SK-N-SH (cell line): ENCODE measurements at places on chromosomes 6 and 20. TPM values are rescaled to one million over a fixed set of nuclear protein-coding genes. Genes with fewer than 3 reads are reported as not detected.

Gene GCNT2
- polyA plus RNA-seq, result 0.13 and 0.29 TPM in 2 replicates

Gene OPRM1
- 0.15 and 1.0 TPM in 2 replicates for polyA plus RNA-seq

Gene TEAD3
- 5.2 and 7.1 TPM in 2 replicates for polyA plus RNA-seq

Gene STMND1
- polyA plus RNA-seq, result not detected in 2 replicates

Gene APMAP
- polyA plus RNA-seq, result 107 and 115 TPM in 2 replicates

Gene TMC2
- not detected in 2 replicates for polyA plus RNA-seq

Gene RBPJL
- not detected in 2 replicates for polyA plus RNA-seq

Gene SSTR4
- polyA plus RNA-seq, result not detected in 2 replicates

Gene GRM1
- polyA plus RNA-seq, result 0.03 and 0.05 TPM in 2 replicates

Gene ERVFRD-1
- polyA plus RNA-seq, result not detected in 2 replicates

DNA sequence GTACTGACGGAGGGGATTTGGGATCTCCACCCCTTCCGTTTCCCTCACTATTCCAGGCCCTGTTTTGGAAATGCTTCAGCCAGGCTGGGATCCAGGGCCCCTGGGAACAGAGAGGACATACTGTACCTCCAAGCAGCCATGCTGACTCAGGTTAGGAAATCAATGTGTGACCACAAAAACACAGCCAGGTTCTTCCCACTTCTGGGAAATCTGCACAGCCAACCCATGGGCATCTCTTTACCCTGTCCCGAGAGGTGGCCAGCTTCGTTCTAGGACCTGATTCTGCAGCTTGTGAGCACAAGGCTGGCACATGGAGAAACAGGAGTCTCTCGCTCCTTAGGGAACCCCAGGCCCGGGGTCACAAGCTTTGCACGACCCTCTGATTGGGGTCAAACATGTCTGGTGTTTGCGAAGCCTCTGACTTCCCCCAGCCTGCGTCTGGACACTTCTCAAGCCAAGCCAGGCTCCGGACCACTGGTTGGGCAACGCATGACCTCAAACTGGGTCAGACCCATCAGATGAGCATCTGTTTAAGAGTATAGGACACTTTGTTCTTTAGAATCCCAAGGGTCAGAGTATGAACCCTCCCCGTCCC lies 8.3 kb upstream of the TTPAL start:
- peak; percentile 19 for DNase-seq

DNA sequence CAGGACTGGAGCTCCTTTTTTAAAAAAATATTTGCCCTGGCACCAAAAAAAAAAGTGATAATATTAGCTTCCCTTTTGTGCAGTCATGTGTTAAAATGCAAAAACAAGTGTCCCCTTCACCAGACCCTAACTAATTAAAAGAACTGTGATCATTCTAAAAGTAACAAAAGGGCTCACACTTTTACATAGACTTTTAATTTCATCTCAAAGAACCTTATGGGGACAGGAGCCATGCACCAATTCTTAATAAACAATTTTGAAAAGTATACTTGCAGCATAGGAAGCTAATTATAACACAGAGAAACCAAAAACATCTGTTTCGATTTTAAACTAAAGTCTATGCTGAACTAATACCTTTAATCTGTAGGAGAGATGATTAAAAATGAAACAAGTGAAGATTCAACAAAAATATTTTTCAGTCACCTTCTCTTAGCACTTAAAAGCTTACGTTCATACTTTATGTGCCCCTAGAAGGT lies 17.3 kb downstream of the STX7 start:
- no peak for DNase-seq

GRCh38 chr6:5930143-5930770 lies 76.5 kb downstream of the NRN1 start:
- no peak for DNase-seq

DNA sequence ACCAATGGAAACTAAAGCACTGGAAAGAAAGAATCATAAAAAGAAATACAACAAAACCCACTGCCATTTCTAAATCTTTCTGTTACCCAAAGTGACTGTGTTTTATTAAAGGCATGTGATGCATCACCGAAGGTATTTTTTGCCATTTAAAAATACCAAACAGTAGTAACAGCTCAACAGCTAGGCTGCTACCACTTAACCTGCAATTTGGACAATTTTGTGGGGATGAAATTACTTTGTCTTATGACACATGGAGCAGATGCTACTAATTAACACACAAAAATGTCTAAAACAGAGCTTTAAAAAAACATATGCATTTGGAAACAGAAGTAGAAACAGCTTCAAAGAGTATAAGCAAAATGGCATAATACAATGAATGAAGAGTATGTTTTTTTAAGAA lies 97.4 kb downstream of the ATXN1 start:
- DNase-seq, result no peak

GRCh38 chr6:72418495-72418894 lies 203.4 kb upstream of the KCNQ5 start:
- no peak for DNase-seq

DNA sequence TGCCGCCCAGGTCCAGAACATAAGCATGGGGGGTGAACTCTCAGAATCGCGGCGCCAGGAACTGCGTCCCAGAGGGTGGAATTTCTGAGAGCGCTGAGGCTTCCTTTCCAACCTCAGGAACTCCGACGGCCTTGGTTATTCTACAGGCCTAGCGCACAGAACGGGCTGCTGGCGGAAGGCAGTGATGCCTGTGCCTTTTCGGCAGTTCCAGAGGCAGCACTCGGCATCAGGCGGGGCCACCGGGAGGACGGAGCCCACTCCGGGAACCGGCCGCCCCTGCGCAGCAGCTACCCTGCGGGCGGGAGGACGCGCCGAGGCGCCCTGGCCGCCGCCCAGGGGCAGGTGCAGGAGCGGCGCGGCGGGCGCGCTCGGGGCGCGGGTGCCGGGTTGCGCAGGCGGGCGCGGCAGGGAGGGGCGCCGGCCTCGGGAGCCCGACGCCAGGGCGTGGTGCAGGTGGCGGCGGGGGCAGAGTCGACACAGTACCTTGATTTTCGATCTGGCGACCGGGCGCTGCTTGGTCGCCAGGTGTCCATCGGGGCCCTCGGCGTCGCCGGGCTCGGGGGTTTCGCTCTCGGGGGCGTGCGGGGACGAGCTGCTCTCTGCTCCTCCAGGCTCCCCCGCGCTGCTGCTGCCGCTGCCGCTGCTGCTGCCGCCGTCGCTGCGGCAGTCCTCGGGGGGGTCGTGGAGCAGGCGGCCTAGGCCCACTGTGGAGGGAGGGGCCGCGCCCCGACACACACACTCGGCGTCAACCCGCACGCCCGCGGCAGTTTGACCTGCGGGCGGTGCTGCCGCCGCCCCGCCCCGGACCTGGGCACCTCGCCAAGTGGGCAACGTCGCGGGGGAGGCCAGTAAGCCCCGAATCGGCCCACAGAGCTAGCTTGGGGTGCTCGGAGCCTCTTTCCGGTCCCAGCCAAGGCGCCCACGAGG lies 1.3 kb downstream of the OVOL2 start:
- DNase-seq, result peak; percentile 56

DNA sequence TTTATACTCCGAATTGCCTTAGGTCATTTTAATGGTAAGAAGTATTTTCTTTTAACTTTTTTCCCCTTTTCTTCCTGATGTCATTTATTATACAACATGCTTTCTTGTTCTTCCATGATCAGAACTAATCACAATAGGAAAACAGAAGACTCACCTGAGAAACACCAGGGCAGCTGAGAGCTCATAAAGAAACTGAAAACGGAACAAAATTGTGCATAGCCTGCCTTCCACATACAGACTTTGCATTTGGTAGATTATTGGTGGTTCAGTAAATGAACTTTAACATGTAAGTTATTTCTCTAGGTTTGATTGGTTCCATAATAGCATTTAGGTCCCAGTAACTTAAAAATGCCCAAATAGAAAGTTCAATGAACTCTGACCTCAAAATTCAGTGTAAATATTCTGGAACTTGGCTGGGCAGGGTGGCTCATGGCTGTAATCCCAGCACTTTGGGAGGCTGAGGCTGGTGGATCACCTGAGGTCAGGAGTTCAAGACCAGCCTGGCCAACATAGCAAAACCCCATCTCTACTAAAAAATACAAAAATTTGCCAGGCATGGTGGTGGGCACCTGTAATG lies 161.1 kb upstream of the DTNBP1 start:
- no peak for DNase-seq

GRCh38 chr6:53134601-53135235 lies 13.9 kb downstream of the GCM1 start:
- no peak for DNase-seq

DNA sequence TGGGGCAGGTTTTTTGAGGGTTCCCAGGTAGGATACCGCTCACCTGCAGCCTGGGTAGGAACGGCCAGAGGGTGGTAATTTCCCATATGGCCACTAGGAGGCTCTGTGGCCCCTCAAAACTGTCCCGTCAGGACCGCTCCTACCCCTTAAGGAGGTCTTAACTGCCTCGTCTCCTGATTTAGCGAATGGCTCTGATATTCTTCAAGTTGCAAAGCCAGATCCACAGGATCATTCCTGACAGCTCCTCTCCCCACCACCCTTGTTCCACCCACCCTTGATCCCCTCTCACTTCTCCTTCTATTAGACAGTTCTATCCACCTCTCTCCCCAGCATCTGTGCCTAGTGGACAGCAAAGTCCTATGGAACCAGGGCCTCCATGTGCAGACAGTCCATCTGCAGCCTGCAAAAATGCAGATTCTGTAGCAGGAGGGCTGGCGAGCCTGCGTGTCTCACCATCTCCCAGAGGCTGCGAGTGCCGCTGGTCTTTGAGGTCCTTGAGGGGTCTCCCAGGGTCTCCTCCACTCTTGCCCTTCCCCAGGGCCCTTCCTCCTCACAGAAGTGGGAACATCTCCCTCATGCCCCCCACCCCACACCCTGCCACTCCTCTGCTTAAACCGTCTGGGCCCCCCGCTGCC lies 34.3 kb upstream of the ZBP1 start:
- DNase-seq, result peak; percentile 93

DNA sequence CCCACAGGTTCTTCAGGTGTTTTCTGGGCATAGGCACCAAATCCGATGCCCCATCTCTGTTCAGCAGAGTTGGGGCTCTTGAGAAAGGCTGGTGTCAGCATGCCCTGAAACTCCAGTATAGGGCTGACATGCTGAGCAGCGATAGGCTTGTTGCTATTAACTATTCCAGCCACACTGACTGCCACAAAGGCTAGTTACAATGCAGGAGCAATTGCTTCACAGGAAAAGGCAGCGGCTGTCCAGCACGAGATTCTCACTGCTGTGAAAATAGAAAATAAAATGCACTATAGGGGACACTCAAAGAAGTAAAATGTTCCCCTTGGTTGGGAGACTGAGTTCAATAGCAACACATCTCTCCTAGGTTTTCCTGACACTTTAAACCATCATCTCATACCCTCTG lies 112.4 kb downstream of the BFSP1 start:
- no peak for DNase-seq

DNA sequence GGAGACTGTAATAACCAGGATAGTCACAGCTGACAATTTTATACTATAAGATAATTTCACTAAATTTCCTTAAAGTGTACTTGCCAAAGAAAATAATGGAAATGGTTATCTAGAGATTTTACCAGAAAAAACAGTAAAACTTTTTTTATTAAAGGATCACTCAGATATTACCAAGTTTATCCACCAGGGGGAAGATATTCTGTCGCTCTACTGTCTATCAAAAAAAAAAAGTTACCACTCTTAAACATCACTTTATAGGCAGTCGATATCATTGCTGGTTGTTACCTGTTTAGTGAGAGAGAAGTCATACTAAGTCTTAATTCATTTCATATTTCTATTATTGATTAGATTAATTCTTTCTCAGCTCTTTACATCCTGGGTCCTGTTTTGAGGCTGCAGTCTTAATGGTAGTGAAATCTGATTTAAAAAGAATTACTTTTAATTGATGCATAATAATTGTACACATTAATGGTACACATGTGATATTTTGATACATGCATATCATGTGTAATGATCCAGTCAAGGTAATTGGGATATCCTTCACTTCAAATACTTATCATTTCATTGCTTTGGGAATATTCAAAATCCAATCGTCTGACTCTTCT lies 18.9 kb downstream of the L3MBTL3 start:
- DNase-seq, result peak; percentile 4

GRCh38 chr6:73823832-73824231 lies 127.8 kb downstream of the CD109 start:
- DNase-seq, result no peak

DNA sequence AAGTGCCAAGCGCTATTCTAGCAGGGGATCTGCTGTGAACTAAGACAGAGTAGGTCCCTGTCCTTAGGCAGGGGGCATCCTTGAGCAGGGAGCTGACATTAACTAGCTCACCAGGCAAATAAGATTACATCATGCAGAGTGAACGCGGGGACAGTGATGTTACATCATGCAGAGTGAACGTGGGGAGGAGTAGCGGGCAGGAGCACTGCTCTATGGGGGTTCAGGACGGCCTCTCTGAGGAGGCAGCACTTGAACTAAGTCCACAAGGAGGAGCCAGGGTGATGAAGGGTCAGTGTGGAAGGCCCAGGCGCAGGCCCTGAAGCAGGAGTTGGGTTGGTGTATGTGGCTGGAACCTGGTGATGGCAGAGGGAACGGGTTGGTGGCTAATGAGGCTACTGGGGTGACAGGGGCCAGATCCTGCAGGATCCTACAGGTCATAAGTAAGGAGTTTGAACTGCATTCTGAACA lies 38.7 kb downstream of the KAT14 start:
- DNase-seq, result no peak

- no peak for DNase-seq
Measured at GRCh38 chr6:109308018-109308492, 74.2 kb downstream of the CD164 start.

DNA sequence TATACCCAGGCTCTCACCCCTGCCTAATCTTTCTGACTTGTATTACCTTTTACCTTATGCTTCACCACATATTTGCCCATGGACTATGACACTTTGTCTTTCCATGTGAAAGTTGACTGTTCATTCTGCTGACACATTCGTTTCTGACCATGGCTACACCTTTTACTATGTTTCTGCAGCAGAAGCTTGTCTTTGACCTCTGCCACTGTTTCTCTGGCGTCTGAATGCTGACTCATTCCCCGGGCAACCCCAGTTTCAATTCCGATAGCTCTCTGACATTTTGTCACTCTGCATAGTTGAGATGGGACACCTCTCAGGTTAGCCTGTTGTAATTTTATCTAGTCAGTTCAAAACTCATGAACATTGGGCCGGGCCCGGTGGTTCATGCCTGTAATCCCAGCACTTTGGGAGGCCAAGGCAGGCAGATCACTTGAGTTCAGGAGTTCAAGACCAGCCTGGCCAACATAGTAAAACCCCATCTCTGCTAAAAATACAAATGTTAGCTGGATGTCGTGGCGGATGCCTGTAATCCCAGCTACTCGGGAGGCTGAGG lies 50.7 kb downstream of the SLC26A8 start:
- no peak for DNase-seq

- peak; percentile 11 for DNase-seq
Measured at GRCh38 chr6:92122746-92123145, 1296.6 kb downstream of the EPHA7 start.

DNA sequence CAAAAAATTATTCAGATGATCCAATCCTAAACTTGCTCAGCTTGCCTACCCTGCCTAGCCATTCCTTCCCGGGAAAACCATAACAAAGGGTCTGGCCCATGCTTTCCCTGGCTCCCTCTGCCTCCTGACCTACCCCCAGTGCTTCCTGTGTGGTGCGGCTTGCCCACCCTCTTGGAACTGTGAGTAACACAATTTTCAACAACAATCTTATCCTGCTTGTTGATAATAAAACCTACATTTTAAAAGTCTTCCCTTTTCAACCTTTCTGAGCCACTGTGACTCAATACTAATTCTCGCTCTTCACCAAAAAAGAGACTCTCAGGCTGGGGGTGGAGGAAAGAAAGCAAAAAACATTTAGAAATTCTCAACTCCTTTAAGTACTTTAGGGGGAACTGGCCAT lies 18.0 kb downstream of the EXOC2 start:
- DNase-seq, result no peak
